Right cardiac atrium (tissue), 5 donors: ENCODE measurements at places on chromosomes 1 and 21.
A peak's percentile ranks its signal among the peaks of the same experiment; 100 is the strongest.

- no peak for DNase-seq
These were observed 17.5 kb upstream of the OR6N2 start for GRCh38 chr1:158798531-158798930.

DNA sequence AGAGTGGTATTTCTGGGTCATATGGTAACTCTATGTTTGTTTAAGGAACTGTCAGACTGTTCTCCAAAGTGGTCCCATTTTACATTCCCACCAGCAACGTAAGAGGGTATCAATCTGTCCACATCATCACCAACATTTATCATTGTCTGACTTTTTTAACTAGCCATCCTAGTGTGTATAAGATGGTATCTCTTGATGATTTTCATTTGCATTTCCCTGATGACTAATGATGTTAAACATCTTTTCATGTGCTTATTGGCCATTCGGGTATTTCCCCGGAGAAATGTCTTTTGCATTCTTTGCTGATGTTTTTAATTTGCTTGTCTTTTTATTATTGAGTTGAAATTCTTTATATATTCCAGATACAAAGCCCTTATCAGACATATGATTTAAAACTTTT is 370.1 kb upstream of the NR5A2 start:
- no peak for DNase-seq

DNA sequence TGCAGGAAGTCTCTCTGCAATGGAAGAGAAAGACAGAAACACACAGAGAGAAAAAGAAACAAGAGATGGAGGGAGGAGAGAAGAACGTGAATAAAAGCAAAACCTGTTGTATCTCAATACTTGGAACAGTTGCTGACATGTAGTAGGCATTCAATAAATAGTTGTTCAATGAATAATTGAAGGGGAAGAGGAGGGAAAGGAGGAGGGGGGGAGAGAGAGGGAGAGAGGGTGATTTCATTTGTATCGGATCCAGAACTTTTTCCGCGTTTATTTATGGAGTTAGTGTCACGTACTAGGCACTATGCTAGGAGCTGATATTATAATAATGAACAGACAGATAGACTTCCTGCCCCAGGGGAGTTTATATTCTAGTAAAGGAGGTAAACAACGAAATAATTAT is 144.1 kb downstream of the OMA1 start:
- no peak for DNase-seq

- no peak for DNase-seq
These were observed 50.7 kb downstream of the DHRS3 start for GRCh38 chr1:12567288-12567819.

- DNase-seq, result peak; percentile 83
These were observed 505 bp downstream of the LMNA start for GRCh38 chr1:156114919-156115513.

DNA sequence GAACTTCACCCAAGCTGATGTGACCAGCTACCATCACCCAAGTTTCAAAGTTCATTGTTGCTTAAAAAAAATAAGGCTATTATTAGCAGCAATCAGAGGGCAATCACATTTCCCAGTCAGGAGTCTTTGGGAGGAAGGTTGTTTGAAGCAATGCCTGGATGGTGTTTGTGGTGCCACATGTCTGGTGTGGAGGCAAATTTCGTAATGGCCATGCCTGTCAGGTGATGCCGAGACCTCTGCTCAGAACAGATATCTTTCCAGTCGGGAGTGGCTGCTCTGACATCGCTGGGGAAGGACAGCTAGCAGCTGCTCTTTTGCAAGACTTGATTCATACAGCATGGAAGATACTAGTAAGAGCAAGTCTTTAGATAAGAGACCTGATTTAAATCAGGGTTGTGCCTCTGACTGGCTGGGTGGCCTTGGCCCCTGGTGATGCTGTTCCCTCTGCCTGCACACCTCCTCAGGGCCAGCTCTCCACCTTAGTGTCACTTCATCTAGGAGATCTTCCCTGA is 187.8 kb upstream of the JUN start:
- no peak for DNase-seq

- no peak for DNase-seq
These were observed 716 bp downstream of the OLIG2 start for GRCh38 chr21:33026443-33026858.

GRCh38 chr1:37305841-37306240 is 168.5 kb upstream of the ZC3H12A start:
- DNase-seq, result no peak

DNA sequence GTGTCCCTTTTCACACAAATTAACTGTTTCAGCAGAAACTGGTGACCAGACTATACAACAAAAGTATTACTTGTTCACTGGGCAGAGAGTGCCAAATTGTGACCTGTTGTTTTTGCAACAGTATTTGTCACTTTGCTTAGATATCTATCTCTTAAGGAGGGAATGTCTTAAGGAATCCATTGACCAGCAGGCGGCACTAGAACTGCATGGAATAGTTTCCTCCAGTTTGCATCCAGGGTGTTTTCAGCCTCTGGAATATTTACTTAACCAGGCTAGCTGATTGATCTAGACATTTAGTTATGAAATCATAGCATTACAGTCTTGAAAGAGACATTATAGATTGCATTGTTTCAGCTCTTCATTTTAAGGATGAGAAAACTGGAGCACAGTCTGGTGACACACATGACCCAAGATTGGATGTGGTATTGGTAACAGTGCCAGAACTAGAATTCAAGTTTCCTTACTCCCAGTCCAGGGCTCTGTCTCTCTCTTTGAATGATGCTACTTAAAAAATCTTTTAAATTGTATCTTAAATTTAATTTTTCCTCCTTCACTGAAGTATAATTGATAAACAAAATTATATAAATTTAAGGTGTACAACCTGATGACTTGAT is 16.9 kb downstream of the RPTN start:
- DNase-seq, result peak; percentile 48

GRCh38 chr1:78892260-78892840 is 114.2 kb downstream of the ADGRL4 start:
- no peak for DNase-seq

- DNase-seq, result peak; percentile 57
These were observed 68.5 kb downstream of the ATP2B4 start for GRCh38 chr1:203695116-203695515.

DNA sequence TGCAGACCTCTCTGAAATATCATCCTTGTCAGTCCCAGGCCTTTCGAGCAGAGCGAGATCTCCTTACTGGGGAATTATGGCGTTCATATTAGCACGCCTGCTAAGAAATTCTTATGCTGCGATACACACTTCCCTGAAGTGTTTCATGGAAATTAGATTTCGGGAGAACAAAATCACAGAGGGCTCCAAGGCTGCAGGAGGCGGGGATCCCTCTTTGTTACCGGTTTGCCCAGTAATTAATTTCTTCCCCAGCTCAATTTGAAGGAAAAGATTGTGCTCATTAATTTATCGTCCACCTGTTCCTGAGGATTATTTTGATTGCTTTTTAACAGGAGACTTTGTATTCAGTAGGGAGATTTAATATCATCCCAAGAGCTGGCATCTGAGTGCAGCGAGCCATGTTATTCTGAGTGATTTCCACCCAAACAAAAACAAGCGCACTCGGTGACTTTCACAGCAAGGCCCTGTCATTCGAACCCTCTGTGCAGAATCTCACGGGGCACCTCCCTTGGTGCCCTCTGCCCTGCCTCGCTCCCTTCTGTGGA is 202.3 kb upstream of the GALNT2 start:
- DNase-seq, result no peak

- no peak for DNase-seq
These were observed 42.0 kb upstream of the FOXO6 start for GRCh38 chr1:41319106-41319755.

- DNase-seq, result no peak
These were observed 50.1 kb upstream of the RGS18 start for GRCh38 chr1:192108161-192108560.

DNA sequence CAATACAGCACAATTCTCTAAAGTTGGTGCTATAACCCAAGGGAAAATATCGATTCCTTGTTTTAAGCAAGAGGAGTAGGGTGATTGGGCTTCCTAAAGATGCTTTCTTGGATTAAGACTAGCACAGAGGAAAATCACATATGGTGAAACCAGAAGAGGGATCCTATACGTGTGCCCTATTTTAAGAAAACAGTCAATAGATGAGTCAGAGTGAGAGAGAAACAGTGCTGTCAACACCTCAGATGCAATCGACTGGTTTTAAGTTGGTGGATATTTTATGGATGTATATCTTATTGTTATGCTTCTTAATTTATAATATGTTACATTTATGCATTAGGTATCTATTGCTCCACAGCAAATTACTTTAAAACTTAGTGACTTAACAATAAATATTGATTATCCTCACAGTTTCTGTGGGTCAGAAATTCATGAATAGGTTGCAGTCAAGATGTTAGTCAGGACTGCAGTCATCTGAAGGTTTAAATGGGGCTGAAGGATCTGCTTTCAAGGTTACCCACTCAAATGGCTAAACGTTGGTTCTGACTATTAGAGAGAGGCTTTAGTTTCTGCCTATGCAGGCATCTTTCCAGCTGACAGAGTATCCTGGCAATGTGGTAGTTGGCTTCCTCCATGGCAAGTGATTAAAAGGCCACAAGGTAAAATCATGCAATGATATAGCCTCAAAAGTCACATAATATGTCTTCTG is 61.6 kb upstream of the DEPDC1 start:
- DNase-seq, result no peak

GRCh38 chr1:107692580-107693345 is 272.2 kb downstream of the VAV3 start:
- no peak for DNase-seq

GRCh38 chr1:155079210-155079486 is 511 bp downstream of the EFNA3 start:
- no peak for DNase-seq

GRCh38 chr1:102799496-102799895 is 308.8 kb downstream of the COL11A1 start:
- no peak for DNase-seq

GRCh38 chr1:34713443-34713842 is 41.4 kb upstream of the GJB5 start:
- peak; percentile 54 for DNase-seq

DNA sequence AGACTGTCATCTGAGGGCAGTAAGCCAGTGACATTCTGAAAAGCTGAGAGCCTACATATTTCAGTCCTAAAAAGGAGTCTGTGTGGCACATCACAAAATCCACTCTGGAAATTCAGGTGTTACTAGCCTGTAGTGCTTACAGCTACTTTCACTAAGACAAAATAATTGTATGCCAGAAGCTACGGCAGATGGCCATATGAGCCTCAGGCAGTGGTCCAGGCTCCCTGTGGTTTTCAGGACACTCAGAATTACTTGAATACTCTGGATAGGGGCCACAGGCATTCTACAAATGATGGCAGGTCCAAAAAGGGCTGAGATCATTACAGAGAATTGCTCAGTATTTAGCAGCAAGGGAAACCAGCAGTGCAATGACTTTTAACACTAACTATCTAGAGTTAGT is 527.1 kb downstream of the MRPL39 start:
- DNase-seq, result no peak

DNA sequence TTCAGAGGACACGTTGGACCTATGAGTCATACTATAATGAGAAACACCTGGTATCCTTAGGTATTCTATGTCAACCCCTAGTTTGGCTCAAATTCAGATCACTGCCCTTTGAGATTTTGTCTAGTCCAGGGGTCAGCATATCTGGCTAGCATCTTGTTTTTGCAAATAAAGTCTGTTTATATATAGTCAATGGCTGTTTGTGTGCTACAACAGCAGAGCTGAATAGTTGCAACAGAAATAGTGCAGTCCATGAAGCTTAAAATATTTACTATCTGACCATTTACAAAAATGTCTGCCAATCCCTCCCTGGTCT is 48.5 kb upstream of the EDEM3 start:
- DNase-seq, result no peak

DNA sequence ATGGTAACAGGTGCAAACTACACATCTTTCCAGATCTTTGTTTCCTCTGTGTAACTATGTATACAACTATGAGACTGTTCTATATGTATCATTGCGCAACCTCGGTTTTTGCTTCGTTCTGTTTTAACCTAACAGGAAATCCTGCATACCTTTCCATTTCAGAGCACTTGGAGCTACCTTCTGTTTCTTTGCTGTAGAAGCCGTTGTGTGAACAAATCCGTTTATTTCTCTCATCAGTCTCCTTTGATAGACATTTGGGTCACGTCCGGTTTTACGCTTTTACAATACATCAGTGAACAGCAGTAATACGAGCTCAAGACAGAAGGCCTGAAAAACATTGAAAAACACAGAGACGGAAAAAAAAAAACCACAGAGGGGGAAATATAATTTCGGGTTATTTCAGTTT is 10.5 kb downstream of the ATP5IF1 start:
- DNase-seq, result no peak

DNA sequence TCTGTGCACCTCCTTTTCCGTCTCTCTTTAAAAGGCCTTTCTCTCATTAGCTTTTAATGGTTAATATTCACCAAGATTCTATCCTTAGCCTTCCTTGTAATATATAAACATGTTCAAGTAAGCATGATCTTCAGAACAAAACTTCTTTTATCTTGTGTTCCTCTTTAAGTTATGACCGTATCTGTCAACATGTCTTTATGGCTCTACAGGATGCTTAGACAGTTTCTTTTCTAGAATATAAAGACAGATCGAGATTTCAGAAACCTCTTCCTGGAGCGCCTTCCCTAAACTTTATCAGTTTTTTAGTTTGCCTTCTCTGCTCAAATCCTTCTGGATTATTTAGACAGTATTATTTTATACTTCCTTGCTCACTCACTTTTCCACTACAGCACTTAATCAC is 7.2 kb downstream of the RO60 start:
- no peak for DNase-seq

DNA sequence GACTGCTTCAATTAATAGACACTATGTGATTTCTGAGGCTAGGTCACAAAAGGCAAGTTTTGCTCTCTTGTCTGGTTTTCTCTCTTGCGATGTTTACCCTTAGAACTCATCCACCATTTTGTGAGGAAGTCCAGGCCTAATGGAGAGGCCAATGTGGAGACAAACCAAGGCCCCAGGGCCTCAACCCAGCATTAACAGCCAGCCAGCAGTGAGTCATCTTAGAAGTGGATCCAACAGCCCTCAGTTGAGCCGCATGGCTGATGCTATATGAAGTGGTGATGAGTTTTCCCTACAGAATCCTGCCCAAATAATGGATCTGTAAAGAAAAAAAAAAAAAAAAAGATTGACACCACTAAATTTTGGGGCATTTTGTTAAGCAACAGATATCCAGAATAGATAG is 95.1 kb downstream of the DNTTIP2 start:
- DNase-seq, result no peak

DNA sequence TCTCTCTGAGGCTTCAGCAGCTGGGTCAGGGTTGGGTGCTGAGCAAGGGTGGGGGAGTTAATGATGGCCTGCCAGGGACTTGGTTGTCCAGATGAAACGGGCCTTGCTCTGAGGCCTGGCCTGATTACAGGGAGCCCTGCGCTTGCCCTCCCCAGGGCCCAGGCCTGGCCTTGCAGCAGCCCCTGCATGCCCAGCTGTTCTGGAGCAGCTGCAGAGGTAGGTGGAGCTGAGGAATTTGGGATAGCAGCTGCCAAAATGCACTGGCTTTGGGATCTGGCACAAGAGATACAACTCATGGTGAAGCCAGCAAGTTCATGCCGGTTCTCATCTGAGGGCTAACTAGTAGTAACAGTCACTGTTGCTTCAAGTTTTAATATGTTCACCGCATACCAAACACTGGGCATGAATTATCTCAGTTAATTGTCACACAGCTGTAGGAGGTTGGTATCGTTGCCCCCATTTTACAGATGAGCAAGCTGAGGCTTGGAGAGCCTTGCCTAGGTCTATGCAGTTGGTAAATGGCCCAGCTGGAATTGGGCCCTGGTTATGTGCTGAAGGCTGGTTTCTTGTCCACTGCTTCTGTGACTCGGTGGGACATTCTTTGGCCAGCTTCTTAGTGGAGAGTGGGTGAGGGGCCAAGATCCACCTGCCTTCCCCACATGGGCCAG is 7.3 kb upstream of the SERINC2 start:
- no peak for DNase-seq

GRCh38 chr21:41672543-41672915 is 94.3 kb downstream of the RIPK4 start:
- DNase-seq, result no peak
